Activated CD4-positive, alpha-beta T cell treated with anti-CD3 and anti-CD28 coated beads for 4 hours (primary cell): ENCODE measurements at places on chromosomes 13 and 19.
A peak's percentile ranks its signal among the peaks of the same experiment; 100 is the strongest.

GRCh38 chr13:27137759-27138158 is 33.9 kb downstream of the USP12 start:
- DNase-seq = no peak

- peak; percentile 65 for DNase-seq
Observed at GRCh38 chr19:4057931-4058692, 8.6 kb downstream of the ZBTB7A start.

GRCh38 chr13:37997641-37998040 is 128.1 kb upstream of the TRPC4 start:
- no peak for DNase-seq

DNA sequence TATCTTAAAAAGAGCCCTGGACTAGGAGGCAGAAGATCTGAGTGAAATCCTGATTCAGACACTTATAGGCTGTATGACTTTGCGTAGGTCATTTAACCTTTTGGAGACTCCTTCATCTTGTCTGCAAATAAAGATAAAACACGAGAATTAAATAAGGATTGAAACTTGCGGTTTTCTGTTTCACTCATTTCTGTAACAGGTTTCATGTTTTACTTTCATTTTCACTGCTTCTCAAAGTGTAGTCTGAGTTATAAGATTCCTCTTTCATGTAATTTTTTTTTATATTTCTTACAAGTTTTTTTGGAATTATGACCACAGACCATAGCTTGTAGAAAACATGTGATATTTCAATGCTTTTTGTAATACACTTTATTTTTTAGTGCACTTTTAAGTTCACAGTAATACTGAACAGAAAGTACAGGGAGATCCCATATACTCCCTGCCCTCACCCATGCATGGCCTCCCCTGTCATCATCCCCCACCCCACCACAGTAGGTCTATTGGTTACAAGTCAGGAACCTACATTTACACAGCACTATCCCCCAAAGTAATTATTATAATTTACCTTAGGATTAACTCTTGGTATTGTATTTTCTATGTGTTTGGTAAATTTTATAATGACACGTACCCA is 174.6 kb downstream of the ITGBL1 start:
- DNase-seq = peak; percentile 5
